ENCODE measurements at places on chromosomes 5 and 9.

- DNase-seq: no peak
Measured at GRCh38 chr9:77435688-77436087, 212.4 kb downstream of the GNA14 start.

DNA sequence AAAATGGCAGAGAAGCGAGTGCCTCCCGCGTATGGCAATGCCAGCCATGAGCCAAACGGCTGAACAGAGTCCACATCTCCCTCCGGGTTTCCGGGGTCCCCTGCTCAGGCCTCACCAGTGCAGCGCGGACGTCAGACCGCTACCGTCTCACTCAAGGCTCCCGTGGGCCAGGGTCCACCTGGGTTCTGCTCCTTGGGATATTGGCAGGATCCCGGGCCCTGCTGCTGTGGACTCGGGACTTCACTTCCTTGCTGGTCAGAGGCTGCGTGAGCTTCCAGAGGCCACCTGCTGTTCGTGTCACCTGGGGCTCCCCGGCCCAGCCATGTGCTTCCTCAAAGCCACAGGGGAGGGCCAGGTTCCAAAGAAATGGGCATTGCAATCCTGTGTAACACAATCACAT lies 38.4 kb upstream of the CLPTM1L start:
- no peak for DNase-seq

GRCh38 chr5:64144425-64145215 lies 21.0 kb upstream of the RNF180 start:
- no peak for DNase-seq

- DNase-seq: no peak
Measured at GRCh38 chr9:92770360-92770995, 5.8 kb upstream of the BICD2 start.

DNA sequence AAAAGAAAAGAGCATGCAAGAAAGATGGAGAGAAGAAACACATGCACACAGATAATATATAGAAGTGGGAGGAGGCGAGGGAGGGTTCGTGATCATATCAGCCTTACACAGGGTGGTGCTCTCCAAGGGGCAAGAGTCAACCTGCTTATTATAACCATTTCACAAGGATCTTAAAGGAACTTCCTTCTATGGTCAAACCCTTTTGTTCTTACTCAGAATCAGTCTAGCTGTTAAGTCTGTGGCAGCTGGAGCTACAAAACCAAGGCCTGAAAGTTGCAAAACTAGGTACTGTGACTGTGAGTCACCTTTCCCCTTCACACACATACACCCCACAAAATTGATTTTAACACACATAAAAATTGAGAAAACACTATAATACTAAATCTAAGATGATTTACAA lies 18.5 kb upstream of the ERMP1 start:
- DNase-seq: no peak

DNA sequence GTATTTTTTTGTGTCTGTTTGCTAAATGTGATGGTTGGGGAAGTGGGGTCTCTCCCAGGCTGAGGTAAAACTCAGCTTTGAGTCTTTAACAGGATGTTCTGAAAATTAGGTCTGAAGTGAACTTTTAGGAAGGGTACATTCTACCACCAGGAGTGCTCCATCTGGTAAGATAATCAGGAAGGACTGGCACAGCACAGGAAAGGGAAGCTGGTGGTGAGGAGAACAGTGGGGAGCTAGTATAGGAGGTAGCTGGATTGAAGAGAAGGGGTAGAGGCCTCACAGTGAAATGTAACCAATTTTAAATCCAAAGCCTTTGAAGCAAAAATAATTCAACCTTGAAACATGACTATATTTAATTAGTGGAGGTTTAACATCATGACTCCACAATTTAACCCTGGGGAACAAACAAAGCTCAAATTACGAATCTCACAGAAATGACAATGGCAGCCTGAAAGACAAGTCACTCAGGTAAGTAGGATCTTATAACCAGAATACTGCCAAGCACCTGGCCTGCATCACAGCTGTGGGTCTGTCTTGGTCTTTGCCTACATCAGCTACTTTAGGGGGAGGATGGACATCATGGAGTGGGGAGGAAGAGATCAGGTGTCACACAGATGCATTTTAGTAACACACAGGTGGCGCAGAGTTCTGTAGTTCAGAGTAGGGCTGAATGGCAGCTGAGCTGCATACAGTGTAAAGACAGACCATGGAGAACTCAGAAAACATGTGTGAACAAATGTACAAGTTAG lies 445.3 kb downstream of the DMRT2 start:
- DNase-seq: no peak

DNA sequence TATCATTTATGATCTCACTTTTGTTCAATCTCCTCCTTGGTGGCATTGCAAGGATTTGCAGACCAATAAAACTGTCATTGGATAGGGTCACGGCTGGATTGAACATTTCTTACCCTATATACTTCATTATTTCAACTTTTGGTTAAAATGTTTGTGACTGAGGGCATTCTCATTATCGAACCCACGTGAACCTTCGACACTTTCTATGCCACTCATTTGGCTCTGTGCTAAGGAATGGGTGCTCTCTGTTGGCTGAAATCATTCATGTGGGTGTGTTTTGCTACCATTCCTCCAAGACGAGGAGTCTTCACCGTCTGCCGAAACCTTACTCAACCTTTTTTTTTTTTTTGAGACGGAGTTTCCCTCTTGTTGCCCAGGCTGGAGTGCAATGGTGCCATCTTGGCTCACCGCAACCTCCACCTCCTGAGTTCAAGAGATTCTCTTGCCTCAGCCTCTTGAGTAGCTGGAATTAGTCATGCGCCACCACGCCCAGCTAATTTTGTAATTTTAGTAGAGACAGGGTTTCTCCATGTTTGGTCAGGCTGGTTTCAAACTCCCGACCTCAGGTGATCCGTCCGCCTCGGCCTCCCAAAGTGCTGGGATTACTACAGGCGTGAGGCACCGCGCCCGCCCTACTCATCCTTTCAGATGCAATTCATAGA lies 62.5 kb downstream of the CSNK1A1 start:
- DNase-seq: no peak
